ENCODE measurements at places on chromosomes 16 and 17. TPM values are rescaled to one million over a fixed set of nuclear protein-coding genes. Genes with fewer than 3 reads are reported as not detected.
A peak's percentile ranks its signal among the peaks of the same experiment; 100 is the strongest.

- DNase-seq, result no peak
These were observed 23.5 kb downstream of the COX10 start for GRCh38 chr17:14092808-14093207.

DNA sequence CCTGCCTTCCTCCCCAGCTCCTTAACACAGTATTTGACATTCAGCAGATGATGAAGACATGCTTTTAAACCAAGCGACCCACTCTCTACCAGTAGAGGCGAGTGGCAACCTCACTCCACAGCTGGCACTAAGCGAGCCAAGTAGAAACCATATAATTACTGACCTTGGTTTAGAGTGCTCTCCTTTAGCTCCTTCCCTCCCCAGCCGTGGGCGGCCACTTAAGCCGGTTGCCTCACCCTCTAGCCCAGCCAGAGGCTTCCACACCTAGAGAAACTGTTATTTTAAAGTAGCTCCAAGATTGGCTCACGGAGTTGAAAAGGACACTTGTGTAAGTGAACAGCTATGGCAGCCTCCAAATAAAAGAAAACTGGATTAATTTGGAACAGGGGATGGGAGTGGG lies 109.1 kb upstream of the CRHR1 start:
- no peak for DNase-seq

DNA sequence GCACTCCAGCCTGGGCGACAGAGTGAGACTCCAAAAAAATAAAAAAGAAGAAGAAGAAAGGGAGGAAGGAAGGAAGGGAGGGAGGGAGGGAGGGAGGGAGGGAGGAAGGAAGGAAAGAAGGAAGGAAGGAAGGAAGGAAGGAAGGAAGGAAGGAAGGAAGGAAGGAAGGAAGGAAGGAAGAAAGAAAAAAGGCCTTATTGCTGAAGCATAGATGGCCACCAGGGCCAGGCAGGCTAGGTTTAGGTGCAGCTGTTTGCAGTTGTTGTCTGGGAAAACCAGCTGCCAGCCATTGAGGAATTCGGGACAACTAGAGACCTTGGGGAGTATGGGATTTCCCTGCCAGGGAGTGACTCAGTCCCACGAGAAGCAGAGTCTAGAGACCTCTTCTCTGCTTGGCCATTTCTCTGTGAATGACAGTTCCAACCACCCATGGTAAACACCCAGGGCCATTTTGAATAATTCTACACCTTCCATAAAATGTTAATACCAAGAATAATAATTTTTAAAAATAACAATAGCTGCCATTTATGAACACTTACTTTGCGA lies 31.0 kb downstream of the SCNN1B start:
- DNase-seq, result peak; percentile 5

- DNase-seq, result no peak
These were observed 1.9 kb downstream of the KRTAP4-11 start for GRCh38 chr17:41116297-41116696.

DNA sequence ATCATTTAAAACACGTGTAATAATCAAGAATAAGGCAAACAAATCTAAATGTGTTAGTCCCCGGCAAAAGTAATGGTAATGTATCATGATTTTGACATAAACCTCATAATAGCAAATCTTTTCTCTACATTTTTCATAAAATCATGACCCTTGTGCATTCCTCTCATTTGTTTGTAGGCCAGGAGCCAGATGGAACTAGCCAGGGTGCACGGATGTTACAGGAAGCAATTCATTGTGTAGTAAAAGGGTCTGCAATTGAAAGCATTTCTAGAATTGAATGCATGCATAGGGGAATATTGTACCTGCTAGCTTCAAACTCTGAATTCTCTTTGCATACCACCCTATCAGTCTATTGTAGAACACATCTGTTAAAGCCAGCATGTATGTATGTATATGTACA lies 66.6 kb downstream of the CNTNAP4 start:
- no peak for DNase-seq

- DNase-seq, result no peak
These were observed 62.4 kb downstream of the NKD1 start for GRCh38 chr16:50610331-50611262.

DNA sequence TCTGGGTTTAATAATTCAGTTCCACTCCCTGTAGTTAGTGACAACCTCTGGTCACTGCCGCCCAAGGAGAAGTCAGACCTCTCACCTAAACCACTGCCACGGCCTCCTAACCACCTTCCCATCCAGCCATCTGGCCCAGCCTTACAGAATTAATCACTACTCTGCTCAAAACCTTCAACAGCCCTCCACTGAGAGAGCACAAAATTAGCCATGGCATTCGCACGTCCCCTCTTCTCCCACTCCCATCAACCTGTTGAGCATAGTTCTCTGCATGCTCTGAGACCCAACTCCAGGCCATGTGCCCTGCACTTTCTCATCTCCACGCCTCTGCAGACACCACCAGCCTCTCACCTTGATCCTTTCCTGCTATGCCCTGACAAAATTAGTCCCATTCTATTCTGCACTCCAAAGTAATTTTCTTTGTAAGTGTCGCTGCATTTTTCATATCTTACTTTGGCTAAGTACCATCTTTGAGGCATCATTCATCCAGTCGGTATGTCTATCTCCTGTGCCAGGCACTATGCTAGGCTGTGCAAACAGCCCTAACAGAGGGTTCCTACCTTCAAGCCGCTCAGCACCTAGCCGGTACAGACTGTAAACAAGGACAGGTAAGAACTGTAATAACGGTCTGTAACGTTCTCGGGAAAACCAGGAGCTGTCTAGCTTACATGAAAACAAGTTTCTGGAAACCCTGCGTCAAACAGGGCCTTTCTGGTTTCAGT lies 963 bp downstream of the COPRS start:
- no peak for DNase-seq

- no peak for DNase-seq
These were observed 26.7 kb downstream of the DNASE1 start for GRCh38 chr16:3681206-3681605.

GRCh38 chr16:52547834-52548215 lies 882 bp upstream of the TOX3 start:
- DNase-seq, result no peak

DNA sequence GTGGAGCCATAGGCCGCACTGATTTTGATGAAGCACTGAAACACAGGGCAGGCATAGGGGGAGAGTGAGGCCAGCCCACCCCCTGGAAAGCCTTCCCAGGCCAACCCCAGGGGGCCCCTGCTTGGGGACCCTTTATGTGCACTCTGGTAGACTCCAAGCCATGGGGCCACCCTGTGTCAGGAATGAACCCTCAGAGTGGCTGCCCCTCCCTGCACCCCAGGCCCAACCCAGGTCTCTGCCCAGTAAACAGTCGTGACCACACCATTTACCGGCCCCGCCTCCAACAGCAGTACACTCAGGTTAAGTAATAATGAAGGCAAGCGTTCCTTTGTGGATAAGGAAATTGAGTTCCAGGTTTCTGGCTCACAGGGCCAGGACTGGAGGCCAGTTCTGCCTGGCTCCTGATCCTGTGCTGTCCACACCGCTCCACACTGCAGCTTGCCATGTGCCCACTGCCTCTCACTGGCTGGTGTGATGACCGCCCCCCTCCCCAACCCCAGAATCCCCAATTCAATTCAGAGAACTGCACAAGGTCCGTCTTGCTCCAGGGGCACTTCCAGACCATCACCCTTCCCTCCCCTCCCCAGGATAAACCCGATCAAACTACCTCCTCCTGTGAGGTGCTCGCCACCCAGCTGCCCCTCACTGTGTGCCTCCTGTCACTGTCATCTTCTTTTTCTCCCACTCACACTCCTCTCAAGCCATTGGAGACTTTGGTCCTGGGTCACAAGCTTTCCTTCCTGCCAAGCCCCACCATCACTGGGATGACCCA lies 13.6 kb downstream of the PIMREG start:
- DNase-seq, result peak; percentile 77

GRCh38 chr17:50844117-50844700 lies 8.8 kb downstream of the WFIKKN2 start:
- peak; percentile 73 for DNase-seq

DNA sequence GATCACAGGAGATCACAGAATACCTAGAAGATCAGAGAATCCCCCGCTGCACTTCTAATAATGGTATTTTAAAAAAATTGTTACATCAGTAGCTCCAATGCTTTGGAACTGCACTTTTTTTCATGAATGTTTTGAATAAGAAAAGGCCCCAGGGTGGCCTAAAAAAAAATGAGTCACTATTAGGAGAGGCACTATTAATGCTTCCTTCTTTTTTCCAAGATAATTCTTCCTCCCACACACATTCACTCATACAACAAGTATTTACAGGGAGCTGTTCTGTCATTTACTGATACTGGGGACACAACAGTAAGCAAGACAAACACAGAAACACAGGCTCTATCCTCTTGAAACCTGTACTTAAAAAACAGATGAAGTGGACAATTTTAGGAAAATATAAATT lies 675 bp upstream of the PDZD9 start:
- no peak for DNase-seq

DNA sequence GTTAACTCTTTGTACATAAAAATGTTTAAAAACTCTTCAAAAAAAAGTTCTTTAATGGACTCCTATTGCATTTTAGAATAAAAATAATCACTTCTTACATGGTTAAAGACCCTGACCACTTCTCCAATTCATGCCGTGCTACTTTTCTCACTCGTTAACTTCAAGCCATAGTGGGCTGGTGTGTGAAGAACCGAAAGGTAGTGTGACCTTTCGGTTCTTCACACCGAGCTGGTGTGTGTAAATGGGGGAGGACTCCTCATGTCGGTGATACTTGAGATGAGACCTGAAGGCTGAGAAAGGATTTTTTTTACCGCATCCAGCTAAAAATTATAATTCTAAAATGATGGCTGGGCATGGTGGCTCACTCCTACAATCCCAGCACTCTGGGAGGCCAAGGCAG lies 22.1 kb downstream of the RFFL start:
- no peak for DNase-seq

- no peak for DNase-seq
These were observed 80.8 kb downstream of the GAS7 start for GRCh38 chr17:10117581-10118001.

GRCh38 chr17:80633207-80633606 lies 88.6 kb downstream of the RPTOR start:
- DNase-seq, result no peak

The CNGB1 gene
- total RNA-seq, result not detected

The PRCD gene
- total RNA-seq, result 0.92 TPM

The TERB1 gene
- not detected for total RNA-seq

The OR1A1 gene
- not detected for total RNA-seq

The RNF227 gene
- 1.6 TPM for total RNA-seq

The KRT9 gene
- total RNA-seq, result not detected

The GPR139 gene
- total RNA-seq, result not detected

The SCARF1 gene
- 0.51 TPM for total RNA-seq

The FOXJ1 gene
- 0.12 TPM for total RNA-seq

Measured in chondrocyte (in vitro differentiated cells).